NCI-H1105 treated with DMSO at 0.1 percent for 48 hours (cell line): ENCODE measurements at places on chromosomes 12 and 14.

DNA sequence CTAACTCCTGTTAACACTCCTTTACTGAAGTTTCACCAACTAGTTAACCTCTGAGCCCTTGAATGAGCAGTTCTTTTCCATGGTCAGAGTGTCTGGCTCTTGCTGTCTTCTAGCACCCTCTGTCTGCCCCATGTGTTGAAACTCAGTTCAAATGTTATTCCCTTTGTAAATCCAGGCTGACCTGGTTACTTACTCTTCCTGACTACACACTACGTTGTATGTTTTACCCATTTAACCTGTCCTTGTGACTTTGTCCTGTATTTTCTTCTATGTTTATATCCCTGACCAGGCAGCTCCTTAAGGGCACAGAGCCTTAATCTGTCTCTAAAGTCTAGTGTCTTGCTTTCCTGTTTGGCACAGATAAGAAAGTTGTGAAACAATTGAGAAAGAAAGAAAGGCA lies 389.0 kb upstream of the RPL10L start:
- peak; percentile 34 for DNase-seq

GRCh38 chr12:24507827-24508226 lies 441.1 kb downstream of the BCAT1 start:
- DNase-seq: no peak

- no peak for DNase-seq
Observed at GRCh38 chr12:52066346-52067080, 3.3 kb upstream of the ATG101 start.

DNA sequence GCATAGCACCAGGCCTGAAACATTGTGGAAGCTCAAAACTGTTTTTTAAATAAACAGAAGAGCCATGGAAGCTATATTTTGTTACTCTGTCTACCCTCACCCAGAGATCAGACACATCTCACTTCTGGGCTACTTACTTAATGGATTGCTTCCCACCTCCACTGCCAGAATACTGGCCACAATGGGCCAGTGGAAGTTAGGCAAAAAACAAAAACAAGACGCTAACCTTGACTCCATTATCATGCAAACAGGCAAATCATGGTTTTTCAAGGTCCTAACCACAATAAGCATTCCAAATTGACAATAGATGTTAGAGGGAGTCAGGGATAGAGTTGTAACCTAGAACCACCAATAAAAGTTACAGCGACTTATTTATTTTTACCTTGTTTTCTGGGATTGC lies 52.7 kb upstream of the PTCSC3 start:
- DNase-seq: no peak

DNA sequence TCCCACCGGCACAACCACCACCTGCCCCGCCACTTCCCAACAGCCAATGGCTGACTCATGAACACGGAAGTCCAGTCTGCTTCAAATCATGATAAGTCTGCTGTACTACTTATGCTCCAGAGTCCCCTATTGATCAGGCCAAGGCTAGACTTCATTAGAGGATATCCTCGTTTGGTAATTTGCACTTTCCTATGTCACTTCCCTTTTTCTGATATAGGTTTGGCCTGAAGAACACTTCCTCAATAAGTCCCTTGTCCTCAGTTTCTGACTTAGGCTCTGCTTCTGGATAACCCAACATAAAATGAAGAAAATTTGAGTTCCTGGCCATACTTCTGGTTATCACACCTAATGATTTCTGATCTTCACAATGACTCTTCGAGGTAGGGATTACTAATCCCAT lies 45.3 kb downstream of the IFNG-AS1 start:
- DNase-seq: no peak
